ENCODE measurements at places on chromosomes 7 and 10.

DNA sequence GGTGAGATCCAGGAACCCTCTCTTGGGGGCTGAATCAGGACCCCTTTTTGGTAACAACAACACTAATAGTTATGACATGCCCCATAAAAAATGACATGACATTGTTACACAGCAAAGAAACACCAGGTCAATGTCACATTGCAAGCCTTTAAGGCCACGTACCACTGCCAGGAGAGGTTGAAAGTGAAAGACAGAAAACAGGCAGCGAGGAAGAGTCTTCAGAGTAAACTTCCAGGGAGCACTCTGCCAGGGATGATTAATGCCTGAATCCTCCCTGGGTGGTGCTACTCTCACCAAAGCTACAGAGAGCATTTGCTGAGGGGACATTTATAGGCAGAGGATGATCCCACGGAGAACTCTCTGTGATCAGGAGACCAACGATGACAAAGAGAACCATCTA, 551.6 kb downstream of the CALN1 start:
- no peak for DNase-seq

DNA sequence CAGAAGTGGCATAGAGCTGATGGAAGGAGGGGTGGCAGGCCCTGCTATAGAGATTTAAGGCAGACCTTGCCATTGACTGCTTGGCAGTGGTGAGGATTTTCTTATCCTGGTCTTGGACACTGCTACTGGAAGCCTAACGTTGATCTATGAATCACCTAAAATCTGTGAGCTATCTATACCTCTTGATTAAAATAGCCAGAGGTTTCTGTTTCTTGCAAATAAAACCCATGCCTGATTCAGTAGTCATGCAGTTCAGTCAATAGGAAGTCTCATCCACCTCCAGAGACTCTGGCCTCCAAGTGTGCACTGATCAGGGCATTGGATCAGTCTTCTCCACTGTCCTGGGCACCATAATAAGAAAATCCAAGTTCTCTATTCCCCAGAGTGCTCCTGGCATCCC, 286.5 kb downstream of the PTEN start:
- no peak for DNase-seq

GRCh38 chr7:78770422-78771410, 682.8 kb downstream of the MAGI2 start:
- DNase-seq: no peak

- DNase-seq: no peak
Measured at GRCh38 chr7:90551036-90551435, 45.1 kb upstream of the CDK14 start.
